CD4-positive, alpha-beta T cell treated with Interleukin-6 at 100 ng/mL for 8 hours (primary cell): ENCODE measurements at places on chromosomes 12 and 14.

DNA sequence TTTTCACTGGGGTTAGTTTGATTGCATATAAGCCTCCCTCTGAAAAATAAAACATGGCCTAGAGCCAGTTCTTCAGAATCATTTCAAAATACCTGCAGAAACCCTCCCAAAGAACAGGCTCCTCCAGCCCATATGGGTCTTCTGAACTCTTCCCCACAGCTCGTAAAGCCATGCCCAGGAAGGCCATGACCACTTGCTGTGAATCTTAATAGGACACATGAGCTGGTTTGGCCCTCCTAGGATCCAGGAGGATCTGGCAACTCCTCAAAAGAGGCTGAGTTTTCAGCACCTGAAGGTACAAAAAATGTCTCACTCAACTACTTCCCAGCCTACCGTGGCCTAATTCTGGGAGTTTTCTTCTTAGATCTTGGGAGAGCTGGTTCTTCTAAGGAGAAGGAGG is 2.4 kb downstream of the MYBPC1 start:
- DNase-seq = no peak

DNA sequence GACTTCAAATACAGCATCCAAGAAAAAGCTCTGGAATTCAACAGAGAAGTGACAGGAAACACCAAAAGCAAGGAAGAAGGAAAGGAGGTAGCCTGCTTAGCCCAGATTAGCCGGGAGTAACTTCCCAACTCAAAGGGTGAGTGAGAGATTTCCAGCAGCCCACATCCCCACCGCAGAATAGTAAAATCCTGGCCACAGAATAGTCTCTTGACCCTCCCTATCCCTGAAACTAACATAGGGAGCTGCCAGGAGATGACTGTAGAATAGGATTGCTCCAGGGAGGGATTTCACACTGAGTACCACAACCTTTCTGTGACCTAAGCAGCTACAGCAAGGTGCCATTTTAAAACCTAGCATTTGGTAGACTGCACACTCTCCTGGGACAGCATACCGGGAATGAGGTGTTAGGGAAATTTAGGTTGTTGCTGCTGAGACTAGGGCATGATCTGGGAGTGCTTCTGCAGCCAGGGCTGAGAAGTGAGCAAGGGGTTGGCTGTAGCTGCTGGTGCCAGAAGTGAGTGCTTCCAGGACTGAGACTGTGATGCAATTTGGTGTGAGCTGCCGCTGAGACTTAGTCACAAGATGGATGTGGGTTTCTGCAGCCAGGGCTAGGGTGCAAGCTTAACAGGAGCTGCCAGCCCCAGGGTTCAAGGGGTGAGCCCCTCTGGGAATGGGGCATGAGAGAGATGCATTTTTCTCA is 66.0 kb downstream of the TMTC3 start:
- no peak for DNase-seq

- no peak for DNase-seq
Measured at GRCh38 chr12:124842073-124842749, 21.5 kb downstream of the SCARB1 start.

DNA sequence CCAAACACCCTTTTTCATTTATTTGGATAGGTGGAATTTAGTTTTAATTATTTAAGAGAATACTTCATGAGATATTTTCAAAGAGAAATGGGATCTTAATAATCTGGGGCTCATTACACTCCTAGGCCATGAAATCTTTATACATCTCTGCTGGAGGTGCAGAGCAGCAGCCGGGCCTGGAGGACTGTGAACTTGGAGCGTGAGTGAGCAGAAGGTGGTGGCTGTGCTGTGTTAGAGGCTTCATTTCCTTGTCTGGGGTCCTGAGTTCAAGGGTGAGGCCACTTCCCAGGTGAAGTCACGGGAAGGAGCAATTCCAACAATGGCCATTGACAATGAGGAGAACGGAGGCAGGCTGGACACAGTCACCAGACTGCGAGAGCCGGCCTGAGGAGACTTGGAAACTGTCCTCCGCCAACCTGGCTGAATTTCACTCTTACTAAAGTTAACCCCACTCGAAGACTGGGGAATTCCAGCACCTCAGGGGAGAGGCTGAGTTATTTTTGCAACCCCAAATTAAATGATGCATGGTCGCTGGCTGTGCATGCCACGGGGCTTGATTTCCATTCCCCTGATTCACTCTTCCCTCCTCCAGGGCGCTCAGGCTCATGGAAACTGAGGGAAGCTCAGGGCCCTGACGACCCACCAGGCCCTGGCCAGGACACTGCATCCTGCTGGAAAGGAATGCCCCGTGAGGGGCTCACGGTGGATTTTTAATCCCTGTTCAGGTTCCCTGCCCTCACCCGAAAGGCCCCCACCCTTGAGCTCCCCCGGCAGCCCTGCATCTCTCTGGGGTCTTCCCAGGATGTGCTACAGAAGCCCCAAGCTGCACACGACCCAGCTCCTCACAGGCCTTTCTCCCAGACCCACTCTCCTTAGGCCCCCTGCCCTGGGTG is 22.6 kb upstream of the TRAF3 start:
- no peak for DNase-seq

- DNase-seq = no peak
Measured at GRCh38 chr12:89413234-89413633, 60.9 kb upstream of the DUSP6 start.

DNA sequence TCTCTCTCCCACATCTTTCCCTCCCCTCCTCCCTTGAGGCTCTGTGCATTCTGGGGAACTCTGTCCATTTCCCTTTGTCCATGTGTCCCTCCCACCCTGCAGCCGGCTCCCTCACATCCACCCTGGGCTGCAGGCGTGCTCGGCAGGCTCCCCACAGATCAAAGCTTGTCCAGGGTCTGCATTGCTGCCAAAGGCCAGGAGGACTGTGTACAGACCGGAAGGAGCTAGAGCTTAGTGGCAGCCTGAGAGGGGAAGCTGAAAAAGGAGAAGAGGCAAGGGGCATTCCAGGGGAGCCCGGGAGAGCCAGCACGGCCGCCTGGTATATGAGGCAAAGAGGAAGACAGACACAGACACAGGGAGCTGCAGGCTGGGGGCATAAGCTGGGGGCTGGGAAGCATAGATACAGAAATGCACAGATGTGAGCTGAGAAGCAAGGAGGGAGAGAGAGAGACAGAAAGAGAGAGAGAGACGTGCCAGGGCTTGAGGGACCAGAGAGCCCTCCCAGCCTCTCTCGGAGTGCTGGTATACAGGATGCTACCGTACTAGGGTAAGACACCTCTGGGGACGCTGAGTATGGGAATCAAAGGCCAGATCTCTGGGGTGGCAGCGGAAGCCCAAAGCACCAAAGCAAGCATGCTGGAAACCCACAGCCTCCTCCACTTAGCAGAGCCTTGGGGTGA is 3.3 kb downstream of the CD4 start:
- peak; percentile 69 for DNase-seq

GRCh38 chr12:48197549-48197970 is 5.5 kb downstream of the OR10AD1 start:
- DNase-seq = peak; percentile 23

DNA sequence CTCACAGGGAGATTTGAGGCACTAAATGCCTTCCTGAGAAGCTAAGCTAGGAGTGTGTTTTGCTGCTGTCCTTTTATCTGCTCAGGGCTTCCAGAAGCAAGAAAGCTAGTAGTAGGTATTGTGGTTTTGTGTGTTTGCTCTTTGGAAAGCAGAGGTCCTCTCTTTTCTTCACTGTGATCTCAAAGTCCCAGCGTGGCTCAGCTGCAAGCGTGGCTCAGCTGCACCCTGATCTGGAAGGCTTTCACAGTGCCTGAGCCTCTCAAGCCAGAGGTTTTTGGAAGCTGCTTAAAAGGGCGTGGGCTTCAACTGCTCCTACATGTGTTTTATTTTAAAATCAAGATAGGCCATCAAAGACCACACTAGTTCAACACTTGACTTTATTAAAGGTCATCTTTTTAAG is 337.4 kb upstream of the RGS6 start:
- DNase-seq = peak; percentile 7

DNA sequence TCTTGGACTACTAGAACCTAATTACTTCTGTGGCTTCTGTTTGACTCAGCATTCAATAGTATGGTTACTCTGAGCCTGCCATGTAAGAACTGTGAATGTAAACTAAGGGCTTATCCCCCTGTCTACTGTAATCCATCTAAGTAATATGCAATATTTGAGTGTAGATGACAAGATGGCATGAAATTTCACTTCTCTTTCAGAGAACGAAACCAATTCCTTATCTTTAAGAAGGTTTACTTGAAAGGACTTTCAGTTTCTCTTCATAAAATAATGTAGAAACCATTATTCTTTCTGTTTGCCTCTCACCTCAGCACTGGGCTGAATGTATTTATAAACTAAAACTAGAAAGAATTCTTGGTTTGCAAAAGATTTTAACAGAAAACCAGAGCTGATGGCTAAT is 60.4 kb upstream of the ARID2 start:
- DNase-seq = no peak

- DNase-seq = no peak
Measured at GRCh38 chr14:78455896-78456435, 285.8 kb downstream of the NRXN3 start.

DNA sequence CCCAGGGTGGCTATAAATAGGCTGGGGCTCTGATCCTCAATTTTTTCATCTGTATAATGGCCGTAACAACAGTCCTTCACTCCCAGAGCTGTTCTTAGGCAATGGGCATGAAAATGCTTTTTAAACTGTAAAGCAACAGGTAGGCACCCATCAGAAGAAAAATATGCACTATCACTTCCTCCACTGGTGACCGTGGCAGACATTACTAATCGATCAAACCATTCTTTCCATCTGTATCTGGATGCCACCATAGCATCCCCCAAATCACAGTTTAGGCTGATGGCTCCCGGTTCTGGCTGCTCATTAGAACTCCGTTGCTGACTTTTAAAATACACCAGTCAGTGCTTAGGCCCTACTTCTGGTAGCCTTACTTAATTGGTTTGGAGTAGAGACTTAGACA is 11.2 kb downstream of the KRT71 start:
- DNase-seq = no peak

GRCh38 chr12:95522692-95523091 is 28.6 kb downstream of the USP44 start:
- DNase-seq = no peak

GRCh38 chr14:66069830-66070541 is 416.2 kb upstream of the CCDC196 start:
- DNase-seq = no peak

GRCh38 chr12:131827961-131828534 is at the start of gene MMP17:
MMP17 (plus strand) TSS chr12:131828393; CDS start chr12:131828495, 102 bp downstream.
- no peak for DNase-seq

- DNase-seq = no peak
Measured at GRCh38 chr12:123743002-123743401, 19.1 kb upstream of the DNAH10 start.

DNA sequence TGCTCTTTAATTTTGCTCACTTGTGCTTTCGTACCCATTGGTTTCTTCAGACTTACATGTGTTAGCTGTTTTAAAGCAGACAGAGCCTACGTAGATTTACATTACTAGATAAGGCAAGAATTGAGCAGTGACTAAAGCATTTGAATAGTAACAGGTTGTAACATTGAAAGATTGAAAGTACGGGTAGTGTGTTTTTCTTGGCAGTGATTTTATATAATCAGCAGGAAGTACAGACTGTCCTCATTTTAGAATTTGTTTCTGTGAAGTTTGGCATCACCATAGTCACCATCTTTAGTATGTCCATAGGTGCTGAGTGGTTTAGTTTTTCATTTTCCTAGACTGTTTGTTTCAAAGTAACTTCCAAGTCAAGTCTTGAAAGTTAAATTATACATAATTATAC is 14.0 kb downstream of the RTRAF start:
- no peak for DNase-seq

- DNase-seq = no peak
Measured at GRCh38 chr12:1552171-1552570, 42.2 kb downstream of the FBXL14 start.

DNA sequence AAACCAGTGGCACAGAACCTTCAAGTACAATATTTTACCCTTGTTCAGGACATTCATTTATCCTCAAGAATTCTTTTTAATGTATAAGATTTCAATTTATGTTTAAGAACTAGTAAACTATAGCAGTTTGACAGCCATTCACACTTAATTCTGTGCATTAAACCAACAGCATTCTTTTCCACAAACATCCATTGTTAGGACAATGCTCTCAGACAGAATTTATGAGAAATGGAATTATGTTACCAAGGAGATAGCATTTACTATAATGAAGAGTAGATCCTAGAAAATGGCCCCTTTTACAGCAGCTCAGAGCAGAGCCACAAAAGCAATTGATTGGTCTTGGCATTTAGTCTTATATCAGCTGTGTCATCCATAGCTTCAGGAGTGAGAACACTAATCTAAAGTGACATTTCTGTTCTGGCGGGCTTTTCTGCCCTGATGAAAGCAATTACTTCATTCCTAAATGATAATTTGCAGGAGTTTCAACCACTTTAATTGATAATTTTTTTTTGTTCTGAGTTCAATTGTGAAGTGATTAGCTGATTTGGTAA is 268.9 kb downstream of the NPAS3 start:
- DNase-seq = no peak

DNA sequence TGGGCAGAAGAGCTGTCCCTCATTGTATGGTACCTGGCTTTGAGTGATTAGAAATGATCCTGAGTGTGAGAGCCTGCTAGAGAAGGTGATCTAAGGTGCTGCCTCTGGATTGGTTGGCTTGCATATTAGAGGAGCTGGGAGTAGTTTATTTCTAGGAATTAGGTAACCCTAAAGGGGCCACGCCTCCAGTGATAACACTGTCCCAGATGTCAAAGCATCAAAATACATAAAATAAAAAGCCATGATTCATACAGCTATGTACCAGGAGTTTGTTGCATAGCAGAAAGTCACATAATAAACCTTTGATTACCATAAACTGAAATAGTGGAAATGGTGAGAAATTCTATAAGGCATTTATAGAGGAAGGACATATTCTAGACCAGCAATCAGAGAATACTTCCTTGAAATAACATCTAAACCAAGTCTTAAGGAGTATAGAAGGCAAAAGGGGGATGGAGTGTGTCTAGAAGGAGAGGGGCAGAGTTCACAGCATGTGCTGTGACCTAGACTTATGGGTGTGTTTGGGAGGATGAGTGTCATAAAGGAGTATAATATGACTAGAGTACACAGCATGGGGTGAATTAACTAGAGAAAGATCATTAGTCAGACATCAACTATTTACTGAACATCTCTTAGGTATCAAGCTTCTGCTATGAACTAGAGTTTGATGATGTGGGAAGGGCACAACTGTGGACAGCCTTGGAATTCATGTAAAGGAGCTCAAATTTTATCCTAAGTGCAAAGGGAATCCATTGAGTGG is 686.4 kb downstream of the GALC start:
- DNase-seq = no peak

DNA sequence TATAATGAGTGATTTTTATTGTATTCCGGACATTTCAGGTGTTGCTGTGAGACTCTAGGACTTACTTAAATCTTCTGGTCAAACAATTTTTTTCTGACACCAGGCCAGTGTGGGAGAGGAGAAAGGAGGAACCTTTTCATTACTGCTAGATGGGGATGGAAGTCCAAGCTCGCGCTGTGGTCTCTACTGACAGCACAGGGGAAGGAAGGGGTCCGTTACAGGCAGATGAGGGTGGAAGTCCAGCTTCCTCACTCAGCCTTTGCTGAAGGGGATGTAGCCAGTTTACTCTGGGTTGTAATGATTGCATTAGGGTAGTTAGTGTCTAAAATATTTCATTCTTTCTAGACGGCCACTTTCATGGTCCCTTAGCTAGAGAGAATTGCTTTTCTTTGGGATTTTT is 26.3 kb upstream of the ST8SIA1 start:
- DNase-seq = no peak
